Activated CD4-positive, CD25-positive, alpha-beta regulatory T cell (primary cell): ENCODE measurements at places on chromosomes 13 and 19.
A peak's percentile ranks its signal among the peaks of the same experiment; 100 is the strongest.

DNA sequence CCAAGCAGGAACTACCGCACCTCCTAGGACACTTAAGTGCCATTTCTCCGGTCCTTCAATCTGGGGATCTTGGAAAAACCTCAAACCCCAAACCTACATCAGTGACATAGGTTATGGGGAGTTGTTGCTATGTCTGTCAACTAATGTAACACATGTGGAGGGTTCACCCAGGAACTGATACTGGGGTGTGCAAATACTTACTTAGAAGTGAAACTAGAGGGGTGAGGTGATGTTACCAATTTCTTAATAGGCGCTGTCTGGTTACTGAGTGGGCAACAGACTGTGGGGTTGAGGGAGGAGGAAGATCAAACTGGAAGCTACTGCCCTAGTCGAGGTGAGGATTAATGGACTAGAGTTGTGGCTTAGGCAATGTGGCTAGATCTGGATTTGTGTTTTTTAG, 1.9 kb downstream of the ZNF586 start:
- DNase-seq, result no peak

GRCh38 chr13:24654741-24655140, 25.5 kb upstream of the ATP12A start:
- no peak for DNase-seq

DNA sequence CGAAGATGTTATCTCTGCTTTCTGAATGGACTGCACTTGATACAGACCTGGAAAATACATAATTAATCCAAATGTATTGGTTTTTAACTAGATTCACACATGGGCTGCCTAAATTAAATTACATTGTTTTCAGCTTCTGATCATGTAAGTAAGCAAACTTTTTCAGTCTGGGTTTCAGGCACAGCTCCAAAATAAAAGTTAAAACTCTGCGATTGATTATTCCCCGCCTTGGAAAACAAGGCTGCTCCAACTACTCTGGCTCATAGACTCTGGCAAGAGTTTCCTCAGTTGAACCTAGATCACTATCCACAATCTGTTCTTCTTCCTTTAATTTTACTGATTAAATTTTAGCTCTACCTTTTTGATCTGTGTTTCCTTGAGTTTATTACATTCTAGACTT, 526.0 kb upstream of the SPRY2 start:
- no peak for DNase-seq

- no peak for DNase-seq
Observed at GRCh38 chr13:41699759-41700158, 242.4 kb downstream of the RGCC start.

GRCh38 chr13:33872005-33872351, 54.0 kb downstream of the RFC3 start:
- DNase-seq, result no peak

- no peak for DNase-seq
Observed at GRCh38 chr13:87084192-87084591, 587.0 kb upstream of the SLITRK5 start.

DNA sequence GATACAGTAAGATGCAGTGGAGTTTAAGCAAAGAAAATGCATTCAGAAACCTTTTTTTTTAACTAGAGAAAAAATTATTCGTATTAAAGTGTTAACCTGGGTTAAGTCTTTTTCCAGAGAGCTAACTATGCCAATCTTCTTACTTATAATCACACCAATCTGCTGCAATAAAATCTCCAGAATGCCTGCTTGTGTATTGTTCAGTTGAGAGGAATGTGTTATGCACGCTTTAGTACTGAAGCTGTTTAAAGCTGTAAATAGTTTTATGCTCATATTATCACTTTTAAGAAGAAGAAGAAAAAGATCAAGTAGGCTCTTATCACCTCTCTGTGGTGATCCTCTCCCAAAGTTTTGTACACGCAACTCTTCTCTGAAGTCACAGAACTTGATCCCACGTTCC, 528.7 kb downstream of the RFC3 start:
- no peak for DNase-seq

DNA sequence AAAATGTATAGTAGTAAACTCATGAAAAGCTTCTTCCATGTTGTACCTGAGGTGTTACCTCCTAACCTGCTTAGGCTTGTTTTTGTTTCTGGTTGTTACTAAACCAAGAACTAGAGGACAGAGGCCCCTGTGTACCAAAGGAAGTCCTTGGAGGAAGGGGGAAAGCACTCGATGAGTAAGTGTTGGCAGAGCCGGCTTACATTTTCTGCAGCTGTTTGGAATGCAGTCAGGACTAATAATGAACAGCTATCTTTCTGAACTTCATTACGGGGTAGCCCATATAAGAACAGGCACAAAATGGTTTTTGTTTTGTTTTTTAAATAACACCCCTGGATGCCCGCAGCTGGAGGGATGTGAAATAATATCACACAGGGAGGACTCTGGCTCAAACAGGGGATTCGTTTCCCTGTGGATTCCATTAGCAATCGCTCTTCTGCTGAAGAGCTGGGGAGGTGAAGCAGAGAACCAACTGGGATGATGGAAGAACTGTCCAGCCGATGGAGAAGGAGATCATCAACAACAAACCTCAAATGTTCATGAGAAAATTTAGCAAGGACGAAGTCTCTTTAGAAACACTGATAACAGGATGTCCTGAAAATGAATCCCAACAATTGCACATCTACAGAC, 214.2 kb upstream of the MAB21L1 start:
- DNase-seq, result no peak

- DNase-seq, result no peak
Observed at GRCh38 chr19:55677572-55678028, 2.6 kb downstream of the EPN1 start.

DNA sequence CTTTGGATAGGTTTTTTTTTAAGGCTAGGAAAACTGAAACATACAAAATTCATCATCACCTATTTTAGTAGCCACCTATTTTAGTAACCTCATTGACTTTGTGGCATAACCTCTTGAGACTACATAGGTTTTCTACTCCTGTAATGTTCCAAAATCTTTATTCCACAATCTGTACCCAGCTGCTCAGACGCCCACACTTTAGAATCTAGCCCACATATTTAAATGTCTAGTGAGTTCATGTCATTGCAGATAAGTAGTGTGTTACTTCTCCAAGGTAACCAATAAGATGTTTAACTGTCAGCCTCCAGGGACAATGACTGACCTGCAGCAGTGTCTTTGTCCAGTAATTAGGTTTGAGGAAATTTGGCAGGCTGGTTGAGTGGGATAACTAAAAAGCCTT, 330.2 kb downstream of the MZT1 start:
- no peak for DNase-seq

- no peak for DNase-seq
Observed at GRCh38 chr19:56740501-56740900, 68.9 kb upstream of the ZNF835 start.

DNA sequence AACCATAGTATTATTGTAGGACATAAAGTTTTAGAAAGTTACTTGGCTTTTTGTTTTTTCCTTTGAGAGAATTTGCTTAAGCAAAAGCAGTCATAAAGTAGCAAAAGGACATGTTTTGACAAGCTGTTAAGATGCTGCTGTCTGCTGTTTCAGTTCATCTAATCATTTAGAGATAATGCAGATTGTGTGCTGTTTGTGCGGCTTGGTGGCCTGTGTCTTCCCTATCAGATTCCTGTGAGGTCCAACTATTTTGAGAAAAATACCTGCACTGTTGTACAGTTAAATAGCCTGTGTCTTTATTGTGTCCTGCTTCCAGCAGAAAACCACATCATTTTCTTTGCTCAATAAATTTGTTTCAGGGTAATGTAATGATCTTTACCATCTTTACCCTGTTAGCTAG, 20.0 kb downstream of the UCHL3 start:
- no peak for DNase-seq

- DNase-seq, result no peak
Observed at GRCh38 chr13:110387451-110388107, 80.5 kb downstream of the COL4A2 start.

DNA sequence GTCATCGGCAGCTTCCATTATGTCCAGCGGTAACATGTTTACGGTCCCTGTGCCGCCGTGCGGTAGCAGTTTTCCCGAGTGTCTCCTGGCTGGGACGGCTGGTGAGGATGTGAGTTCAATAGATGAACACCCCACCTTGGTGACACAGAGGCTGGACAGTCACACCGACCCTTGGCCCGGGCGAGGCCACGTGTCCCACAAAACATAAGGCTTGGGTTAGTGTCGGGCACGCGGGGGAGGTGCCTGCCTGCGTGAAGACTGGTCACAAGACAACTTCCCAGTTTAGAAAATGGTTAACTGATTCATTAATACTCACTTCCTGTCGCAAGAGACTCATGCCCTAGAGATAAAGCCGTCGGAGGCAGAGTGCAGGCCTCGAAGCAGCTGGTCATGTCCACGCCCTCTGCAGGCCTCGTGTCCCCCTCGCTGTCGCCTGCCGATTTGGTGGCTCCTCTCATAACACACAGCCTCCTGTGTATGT, 17.2 kb downstream of the RASA3 start:
- no peak for DNase-seq

DNA sequence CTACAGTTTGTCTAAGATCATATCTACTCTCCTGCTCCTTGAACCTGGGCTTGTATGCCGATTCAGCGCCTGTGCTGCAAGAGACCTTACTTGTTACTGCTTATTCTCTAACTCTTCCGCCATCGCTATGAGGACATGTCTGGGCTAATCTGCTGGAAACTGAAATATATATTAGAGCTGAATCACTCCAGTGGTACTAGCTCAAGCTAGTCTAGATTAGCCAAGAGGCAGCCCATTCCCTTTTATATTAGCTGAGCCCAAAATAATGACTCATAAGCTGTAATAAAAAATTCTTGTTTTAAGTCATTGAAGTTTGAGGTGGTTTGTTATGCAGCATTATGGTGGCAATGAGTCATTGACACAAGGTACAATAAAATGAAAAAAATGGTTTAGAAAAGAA, 52.8 kb downstream of the SLC6A16 start:
- DNase-seq, result no peak

DNA sequence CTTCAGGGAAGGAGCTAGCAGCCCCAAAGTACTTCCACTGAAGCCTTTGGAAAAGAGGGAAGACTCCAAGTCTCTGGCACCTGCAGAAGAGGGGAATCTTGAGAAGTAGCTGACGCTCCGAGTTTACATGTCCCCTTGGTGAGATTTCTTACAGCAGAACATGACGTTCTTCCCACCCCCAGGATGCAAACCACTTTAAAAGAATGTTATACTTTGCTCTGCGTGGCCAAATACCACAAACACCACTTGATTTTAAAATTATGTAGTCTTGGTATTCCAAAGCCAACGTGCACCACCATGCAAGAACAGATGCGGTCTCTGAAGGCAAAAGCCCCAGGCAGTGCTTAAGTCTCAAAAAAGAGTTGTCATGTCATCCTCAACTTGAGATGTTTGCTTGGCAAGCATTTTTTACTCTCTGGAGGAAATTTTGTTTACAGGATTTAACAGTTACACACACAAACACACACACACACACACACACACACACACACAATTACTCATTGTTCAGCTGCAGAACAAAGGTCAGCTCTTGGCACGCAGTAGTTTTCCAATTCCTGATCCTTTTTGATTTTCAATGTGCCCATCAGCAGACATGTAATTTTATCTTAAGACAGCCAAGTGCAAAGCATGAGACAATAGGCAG, 106.1 kb downstream of the RGCC start:
- DNase-seq, result no peak

- DNase-seq, result no peak
Observed at GRCh38 chr13:68168448-68168847, 938.3 kb upstream of the PCDH9 start.

GRCh38 chr19:4342314-4342614, 1.1 kb upstream of the MPND start:
- DNase-seq, result no peak

- DNase-seq, result no peak
Observed at GRCh38 chr19:12665671-12666264, 774 bp downstream of the MAN2B1 start.

- DNase-seq, result no peak
Observed at GRCh38 chr19:17021793-17022590, 4.6 kb downstream of the CPAMD8 start.

DNA sequence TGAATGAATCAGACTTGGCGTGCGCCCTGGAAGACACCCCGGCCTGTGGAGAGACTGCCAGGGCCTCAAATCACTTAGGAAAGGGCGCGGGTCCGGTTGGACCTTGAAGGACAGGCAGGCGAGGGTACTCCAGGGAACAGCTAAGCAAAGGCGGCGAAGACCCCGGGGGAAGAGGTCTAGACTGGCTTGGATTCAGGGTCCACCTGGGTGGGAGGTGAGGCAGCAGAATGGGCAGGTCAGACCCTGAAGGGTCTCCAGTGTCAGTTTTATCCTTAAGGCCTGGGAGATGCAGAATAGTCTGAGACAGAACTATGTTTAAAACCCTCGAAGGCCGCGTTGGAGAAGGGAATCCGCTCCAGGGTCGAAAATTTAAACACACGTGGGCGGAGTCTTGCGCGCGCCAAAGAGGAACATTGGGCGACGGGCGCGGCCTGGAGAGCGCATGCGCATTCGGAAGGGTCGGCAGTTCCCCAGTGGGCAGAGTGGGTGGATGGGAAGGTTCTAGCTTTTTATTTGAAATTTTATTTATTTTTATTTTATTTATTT, 567 bp upstream of the SMG9 start:
- peak; percentile 56 for DNase-seq

GRCh38 chr19:10338940-10339339, 484 bp downstream of the ICAM3 start:
- DNase-seq, result no peak

DNA sequence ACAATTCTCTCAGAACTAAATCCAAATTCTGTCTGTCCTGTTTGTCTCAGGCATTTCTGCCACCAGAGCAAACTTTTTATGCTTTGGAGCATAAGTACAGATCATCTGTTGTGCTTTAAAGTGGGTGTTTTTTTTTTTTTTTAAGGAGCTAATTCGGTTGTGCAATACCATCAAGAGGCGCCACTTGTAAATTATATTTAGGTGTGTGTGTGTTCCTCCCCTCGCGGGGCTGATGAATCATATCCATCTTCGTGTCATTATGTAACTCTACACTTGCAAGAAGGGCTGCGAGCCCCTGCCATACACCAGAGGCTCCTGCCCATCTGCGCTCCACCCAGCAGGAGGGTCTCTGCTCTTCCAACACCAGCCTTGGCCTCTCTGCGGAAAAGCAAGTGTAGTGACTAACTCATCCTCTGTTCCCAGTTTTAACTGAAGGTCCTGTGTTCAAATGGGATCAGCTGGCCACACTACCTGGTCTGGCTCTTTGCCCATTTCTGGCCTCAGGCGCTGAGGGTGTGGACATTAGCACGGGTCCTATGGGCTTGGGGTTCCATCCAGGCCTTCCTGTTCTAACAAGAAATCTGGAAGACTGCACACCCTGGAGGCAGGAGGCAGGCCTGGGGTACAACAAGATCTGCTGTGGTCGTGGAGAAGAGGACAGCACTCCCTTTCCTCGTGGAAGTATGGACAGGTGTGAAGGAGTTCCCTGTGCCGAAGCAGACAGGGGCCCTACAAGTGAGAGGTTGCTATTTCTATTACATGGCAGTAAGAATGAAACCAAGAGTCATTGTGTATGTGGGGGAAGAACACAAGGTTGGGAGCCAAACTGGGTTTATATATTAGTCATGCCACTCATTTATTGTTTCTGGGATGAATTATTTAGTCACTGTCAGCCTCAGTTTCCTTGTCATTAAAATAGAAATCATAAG, 96.1 kb upstream of the MBNL2 start:
- no peak for DNase-seq

DNA sequence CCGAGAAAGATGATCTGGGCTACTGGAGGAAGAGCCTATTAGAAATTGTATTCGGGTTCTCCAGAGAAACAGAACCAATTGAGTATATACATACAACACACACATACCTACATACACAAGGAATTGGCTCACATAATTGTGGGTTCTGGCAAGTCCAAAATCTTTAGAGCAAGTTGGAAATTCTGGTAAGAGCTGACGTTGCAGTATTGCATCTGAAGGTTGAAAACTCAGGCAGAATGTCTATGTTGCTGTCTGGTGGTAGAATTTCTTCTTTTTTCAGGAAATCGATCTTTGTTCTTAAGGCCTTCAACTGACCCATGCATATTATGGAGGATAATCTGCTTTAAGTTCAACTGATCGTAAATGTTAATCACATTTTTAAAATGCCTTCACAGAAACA, 15.5 kb upstream of the OLFM4 start:
- no peak for DNase-seq
